A673 (cell line): ENCODE measurements at places on chromosomes 12 and 14.

DNA sequence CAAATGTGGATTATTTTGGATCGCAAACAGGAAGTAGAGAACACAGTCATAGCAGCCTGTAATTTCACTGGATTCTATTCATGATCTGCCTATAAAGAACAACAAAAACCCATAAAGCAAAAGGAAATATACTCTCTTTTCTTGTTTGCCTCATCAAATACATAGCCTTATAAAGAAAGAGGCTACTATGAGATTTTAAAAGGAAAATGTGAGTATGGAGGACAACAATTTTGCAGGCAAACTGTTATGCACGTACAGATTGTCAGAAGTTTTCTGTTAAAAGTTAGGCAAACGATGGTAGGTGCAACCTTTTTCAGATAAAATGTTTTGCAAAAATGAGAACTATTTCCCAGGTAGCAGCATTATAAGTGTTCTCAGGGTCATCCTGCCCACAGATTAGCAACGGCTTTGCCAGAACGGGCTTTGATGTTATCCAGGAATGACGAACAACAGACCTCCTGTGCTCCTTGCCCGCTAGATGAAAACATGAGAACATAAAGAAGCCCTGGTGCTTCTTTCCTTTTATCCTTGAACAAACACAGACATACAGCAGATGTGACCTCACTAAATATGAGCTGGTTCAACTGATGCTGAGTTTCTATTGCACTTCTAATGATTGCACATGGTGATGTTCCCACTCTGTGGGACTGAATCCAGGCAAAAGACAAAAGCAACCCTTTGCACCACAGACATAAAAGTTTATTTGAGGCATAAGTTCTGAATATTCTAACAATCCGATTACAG lies 88.1 kb downstream of the ITPR2 start:
- DNase-seq = no peak

- no peak for DNase-seq
Measured at GRCh38 chr12:120536064-120536791, 2.1 kb downstream of the RNF10 start.

DNA sequence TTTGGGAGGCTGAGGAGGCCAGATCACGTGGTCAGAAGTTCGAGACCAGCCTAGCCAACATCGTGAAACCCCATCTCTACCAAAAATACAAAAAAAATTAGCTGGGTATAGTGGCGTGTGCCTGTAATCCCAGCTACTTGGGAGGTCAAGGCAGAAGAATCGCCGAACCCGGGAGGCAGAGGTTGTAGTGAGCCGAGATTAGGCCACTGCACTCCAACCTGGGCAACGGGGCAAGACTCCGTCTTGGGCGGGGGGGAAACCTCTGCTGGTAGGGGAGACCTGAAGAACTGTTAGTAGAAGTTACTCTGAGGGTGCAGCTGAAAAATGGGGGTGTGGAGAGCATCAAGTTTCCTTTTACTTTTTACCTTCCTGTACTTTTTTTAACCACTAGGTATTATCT lies 2.2 kb upstream of the LRP1 start:
- DNase-seq = no peak

- DNase-seq = no peak
Measured at GRCh38 chr12:96701856-96702255, 205.2 kb upstream of the NEDD1 start.

DNA sequence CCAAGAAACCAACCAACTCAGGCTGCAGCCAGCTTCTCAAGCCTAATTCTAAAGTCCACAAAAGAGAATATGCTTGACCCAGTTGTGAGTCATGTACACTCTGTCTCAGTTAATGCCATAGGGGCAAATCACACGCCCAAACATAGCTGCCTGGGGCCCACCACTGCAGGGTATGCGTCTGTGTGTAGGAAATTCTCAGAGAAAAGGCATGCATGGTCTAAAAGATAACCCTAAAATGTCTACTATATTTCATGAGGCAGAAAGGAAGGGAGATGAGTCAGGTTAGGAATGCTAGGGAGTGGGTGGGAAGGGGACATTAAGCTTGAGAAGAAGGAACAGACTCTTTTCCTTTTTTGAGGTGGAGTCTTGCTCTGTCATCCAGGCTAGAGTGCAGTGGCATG lies 22.3 kb upstream of the SPTLC2 start:
- no peak for DNase-seq

GRCh38 chr12:21683115-21683514 lies 25.5 kb upstream of the LDHB start:
- DNase-seq = no peak

DNA sequence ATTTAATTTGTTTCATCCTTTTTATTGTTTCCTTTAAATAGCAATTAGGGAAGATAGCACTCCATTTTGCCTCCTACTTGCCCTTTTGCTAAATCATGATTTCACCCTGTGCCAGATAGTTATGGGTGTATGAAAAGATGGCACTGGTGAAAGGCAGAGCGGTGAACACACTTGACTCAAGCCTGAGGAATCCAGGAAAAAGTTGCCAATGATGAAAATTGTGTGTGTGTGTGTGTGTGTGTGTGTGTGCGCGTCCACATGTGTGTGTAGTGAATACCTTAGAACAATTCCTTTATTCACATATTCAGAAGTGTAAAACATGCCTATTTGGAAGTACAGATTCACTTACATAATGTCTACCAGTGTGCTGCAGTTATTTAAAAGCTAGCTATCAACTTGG lies 123.8 kb downstream of the PTCSC3 start:
- DNase-seq = no peak

- no peak for DNase-seq
Measured at GRCh38 chr12:67411562-67411961, 142.4 kb downstream of the CAND1 start.

DNA sequence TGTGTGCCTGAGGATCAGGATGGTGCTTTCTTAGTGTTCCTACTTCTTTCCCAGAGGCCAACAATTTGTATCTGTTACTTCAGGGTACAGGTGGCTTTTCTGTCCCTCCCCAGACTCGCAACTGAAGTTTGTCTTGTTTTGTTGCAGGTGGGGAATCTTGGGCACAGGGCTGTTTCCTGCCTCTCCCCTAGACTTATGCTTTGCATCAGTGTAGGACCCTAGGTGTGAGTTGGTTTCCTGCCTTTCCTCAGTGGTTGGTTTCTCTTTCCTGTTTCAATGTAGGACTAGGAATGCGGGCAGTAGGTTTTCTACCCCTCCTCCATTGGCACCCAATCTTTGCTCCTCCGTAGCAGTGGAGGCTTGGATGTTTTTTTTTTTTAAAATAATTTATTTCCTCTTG lies 87.0 kb downstream of the TRMT5 start:
- no peak for DNase-seq

GRCh38 chr14:53226553-53226952 lies 73.4 kb upstream of the DDHD1 start:
- DNase-seq = no peak

DNA sequence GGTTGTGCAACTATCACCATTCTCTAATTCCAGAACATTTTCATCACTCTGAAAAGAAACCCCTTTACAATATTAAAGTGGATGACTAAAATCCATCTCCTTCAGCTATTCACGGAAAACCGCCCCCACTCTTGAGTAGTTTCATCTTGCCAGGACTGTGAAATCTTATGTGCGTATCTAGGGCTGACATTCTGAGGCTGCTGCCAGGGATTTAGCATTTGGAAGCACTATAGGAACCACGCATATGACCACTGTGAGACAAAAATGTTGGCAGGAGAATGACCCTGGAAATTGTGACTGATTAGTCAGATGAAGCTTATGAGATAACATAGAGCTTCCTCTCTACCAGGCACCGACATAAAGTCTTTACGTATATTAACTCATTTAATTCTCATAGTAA lies 305.2 kb upstream of the PDE3A start:
- DNase-seq = no peak

GRCh38 chr12:12349711-12350665 lies at the start of gene MANSC1:
Gene MANSC1, minus strand, starts transcription at chr12:12350242. Its CDS starts 6,928 bp downstream, at chr12:12343314.
- peak; percentile 69 for DNase-seq

- no peak for DNase-seq
Measured at GRCh38 chr12:66725031-66725430, 46.2 kb upstream of the GRIP1 start.

- DNase-seq = peak; percentile 70
Measured at GRCh38 chr12:94145191-94145983, 3.0 kb upstream of the PLXNC1 start.

GRCh38 chr12:119710965-119711551 lies 43.1 kb downstream of the PRKAB1 start:
- no peak for DNase-seq

GRCh38 chr12:124301084-124301654 lies 6.3 kb downstream of the RFLNA start:
- DNase-seq = no peak

DNA sequence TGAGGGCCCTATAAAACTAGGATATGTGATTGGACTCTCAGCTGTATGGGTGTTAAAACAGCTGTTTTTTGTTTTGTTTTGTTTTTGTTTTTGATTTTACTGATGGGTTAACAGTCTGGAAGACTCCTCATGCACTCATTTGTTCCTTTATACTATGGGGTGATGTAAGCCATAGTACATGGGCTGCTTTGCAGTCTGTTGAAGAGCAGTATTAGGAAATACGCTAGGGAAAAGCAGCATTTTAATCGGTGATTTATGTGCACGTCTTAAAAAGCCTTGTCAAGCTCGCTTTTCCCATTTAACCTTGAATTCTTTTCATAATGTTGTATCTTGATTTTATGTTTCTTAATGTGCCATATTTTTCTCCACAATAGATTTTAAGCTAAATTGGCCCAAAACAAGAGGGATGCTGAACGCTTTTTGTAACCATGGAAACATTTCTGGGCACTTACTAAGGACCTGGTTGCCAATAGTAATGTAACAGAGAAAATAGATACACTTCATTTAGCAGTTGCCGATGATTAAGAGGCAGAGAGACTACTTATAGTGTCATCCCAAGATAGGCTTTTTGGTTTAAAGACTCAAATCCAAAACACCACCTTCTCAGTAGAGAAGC lies 244.0 kb downstream of the SNAPC1 start:
- DNase-seq = no peak

GRCh38 chr12:131102493-131102931 lies 148.8 kb downstream of the ADGRD1 start:
- no peak for DNase-seq

GRCh38 chr12:13719986-13720385 lies 261.4 kb downstream of the GRIN2B start:
- DNase-seq = no peak

DNA sequence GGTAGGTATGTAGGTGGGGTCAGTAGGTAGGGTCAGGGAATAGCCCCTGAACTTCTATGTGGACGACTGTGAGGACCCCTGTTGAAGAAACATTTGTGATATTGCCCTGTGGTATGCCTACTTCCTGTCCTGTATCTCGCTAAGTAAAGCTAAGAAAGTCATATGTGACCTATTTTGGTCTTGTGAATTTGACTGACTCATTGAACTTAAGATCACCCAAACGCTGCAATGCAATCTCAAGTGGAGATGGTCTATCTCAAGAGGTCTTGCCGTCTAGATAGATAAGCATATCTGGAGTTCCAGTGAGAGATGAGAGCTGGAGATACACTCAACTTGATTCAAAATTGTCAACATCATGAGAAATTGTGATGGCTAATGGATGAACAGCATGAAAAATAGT lies 73.8 kb downstream of the TRAFD1 start:
- no peak for DNase-seq

DNA sequence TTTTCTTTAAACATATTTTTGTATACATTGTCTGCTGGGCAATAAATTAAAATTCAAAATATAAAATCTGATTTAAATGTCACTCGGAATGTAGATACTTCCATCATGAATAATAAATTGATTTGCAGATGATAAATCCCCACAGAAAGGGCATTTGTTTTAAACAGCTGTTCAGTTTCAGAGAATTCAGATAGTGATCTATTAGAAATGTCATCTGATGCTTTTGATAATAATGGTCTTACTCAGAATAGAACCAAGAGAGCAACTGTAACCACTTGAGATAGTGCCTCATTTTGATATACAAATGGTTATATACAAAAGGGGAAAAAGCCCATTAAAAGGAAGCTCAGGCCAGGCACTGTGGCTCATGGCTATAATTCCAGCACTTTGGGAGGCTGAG lies 43.4 kb downstream of the CDK17 start:
- no peak for DNase-seq

DNA sequence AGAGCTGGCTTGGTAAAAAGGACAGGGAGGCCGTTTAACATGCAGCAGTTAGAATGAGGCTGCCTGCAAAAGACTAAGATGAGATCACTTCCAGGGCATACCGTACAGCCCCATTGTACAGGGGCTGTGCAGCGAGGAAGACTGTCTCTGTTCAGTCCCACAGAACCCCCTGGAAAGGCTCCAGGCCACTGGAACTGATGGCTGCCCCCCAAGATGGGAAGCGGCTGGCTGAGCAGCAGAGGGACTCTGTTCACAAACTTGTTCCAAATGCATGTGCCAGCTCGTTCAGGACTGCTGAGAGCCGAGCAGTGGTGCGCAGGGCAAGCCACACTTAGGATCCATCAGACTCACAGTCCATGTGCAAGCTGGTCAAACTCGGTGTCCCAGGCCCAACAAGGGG lies 82.9 kb downstream of the CHGA start:
- no peak for DNase-seq

DNA sequence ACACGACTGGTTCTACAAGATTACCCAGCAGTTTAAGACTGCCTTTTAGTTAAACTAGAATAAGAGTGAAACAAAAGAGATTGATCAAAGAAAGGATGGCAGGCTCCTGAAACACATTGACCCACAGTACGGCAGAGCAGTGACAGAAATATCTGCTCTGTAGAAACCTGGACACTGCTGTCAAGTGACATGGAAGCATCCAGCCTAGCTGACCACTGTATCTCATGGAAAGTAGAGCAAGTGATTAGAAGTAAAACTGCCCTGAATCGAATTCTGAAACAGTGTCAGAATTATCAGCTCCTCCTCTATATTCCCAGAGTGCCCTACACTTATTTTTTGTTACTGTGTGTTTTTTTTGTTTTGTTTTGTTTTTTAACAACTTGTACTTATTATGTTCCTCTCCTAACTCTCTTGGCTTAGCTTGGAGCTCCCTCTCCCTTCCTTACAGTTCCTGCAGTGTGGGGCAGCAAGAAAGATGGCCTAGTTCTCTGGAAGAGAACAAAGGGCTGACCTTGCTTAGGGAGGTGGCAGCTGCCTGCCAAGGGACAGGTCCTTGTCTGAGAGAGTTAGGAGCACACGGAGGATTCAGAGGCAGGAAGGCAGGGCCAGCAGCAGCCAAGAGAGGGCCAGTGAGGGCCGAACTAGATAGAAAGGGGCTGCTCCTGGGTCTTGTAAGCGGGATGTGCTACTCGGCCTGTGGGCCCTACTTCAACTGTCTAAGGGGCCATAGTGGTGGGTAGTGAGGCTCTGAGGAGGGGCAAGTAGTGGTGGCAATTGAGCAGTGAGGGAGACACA lies 97.2 kb downstream of the PTPRR start:
- DNase-seq = no peak

GRCh38 chr14:72610096-72610830 lies 283.6 kb downstream of the DPF3 start:
- DNase-seq = no peak
